COR-L47 (cell line): ENCODE measurements at places on chromosomes 7 and 10.

DNA sequence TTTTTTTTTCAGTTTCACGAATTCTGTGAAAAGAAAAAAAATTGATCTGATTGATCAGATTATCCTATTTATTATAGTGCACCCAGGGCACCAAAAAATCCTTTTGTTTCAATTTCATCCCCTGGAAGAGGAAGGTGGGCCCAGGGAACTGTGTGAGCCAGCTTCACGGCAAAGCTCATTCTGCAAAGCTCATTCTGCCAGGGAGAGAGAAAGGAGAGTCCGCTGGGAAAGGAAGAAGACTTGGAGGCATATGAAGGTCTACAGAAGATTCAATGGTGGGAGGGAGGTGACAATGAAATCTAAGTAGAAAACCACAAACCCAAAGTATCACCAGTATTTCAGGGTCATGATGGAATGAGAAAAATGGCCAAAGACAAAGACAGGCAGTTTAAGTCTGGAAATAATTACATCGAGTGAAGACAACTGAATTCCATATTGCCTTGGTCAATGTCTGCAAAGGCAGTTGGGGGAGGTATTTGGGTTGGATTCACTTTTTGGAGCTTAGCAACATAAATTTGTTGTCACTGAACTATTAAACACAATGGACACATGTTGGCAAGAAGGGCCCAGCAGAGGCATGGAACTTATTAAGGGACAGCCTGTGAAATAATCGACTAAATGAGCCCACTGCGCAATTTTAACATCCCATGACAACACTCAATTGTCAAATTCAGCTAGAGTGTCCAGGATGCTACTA is 587.8 kb upstream of the MKI67 start:
- DNase-seq, result no peak

DNA sequence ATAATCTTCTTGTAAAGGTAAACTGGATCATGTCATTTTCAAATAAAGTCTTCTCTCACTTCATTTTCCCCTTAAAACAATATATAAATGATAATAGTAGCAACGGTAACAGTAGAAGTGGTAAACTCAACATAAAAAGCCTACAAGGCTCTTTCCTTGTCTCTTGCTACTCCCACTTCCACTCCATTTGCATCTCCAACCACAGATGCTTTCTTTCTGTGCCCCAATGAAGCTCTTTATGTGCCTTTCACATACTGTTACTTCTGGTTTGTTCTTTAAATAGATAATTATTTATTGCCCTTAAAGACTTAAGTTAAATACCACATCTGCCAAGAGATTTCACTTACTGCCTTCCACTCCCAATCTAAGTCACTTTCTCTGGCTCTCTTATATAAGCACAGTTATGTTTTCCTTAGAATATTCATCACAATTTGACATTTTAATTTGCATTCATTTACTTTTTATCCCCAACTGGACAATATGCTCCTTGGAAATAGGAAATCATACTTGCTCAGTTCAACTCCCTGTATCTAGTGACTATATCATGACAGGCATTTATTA is 149.9 kb downstream of the CRPPA start:
- no peak for DNase-seq

DNA sequence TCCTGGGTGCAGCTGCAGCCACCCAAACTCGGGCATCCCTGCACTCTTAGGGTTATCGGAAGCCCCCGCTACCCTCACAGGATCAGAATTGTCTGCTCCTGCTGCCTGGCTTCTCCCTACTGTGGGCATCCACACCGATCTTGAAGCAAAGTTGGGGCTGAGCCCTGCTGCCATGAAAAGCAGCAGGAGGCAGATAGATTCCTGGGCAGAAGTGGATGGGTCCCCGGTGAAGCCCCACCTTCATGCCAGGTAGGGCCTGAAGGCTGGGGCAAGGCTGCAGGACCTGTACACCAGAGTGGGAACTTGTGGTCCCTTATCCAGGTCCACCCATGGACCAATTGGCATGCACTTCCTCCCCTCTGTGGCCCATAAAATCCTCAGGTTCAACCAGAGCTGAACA is 922.6 kb upstream of the KCND2 start:
- no peak for DNase-seq

- no peak for DNase-seq
Observed at GRCh38 chr10:13414855-13415254, 66.8 kb upstream of the SEPHS1 start.

DNA sequence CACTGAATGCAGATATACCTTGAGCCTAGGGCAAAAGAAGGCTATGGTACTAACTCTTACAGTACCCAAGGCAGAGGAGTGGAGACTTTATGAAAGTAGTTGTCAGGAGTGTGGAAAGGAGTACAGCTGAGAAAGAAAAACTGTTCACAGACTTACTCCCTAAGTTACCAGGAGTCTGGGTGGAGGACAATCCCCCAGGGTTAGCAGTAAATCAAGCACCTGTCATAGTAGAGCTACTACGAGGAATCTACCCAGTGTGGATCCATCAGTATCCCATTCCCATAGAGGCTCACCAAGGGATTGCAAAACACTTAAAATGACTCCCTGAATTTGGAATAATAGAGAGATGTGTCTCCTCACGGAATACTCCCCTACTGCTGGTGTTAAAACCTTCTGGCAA is 10.1 kb upstream of the ZNF33B start:
- DNase-seq, result no peak

DNA sequence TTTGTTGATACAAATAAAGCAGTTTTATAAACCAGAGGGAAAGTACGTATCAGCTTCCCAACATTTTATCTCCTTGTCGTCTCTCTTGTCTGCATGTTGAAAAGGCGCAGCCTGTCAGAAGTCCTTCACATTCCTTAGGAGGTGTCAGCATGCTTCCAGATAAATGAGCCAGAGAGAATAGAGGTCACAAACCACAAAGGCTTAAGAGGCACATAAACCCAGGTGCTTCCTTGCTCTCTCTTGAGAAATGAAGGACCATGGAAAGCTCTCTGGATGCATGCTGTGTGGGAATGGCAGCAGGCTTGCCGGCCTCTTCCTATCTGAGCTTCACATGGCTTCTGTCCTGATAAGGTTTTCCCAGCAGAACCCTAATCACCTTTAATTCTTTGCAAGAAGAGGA is 448.5 kb downstream of the XPNPEP1 start:
- DNase-seq, result no peak
